Natural killer cell treated with Interleukin-12 subunit alpha and Interleukin-12 subunit beta and Interleukin-15 and Interleukin-18, amount 100 ng/mL, for 72 hours (primary cell): ENCODE measurements at places on chromosomes 2 and 18. TPM values are rescaled to one million over a fixed set of nuclear protein-coding genes. Genes with fewer than 3 reads are reported as not detected.

DNA sequence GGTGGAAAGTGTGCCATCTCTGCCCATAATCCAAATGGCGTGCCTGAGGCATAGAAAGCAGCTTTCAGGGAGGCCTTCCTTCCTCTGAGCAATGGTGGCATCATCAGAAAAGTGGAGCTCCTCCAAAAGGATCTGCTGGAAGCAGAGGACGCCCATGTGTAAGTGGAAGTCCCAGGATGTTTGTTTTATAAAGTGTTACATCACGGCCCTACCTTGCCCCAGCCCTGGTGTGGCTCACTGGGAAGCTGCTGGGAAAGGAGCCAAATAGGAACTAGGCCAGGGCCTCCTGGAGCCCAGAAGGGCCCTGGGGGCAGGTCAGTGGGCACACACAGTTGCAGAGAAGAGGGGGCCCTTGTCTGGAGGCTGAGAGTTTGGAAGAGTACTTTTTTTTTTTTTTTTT, 4.2 kb upstream of the ODC1 start:
- DNase-seq, result peak; percentile 44

- no peak for DNase-seq
Observed at GRCh38 chr2:62587592-62587991, 81.6 kb upstream of the TMEM17 start.

DNA sequence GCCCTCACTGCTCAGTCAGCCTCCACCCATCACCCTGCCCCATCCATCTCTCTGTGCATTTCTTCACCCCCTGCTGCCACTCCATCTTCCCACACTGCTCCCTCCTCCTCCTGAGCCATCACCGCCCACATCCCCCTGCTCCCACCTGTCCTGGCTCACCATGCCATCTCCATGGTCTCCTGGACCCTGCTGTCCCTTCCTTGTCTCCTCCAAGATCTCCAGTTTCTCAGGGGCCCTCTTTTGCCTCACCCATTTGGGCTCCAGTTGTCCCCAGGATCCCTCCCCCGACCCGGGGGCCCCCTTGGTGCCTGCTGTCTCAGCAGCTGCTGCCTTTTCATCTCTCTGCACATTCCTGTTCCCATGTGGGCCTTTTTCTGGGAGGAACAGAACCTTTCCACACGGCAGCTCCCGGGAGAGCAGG, 10.6 kb downstream of the SPEG start:
- DNase-seq, result no peak

DNA sequence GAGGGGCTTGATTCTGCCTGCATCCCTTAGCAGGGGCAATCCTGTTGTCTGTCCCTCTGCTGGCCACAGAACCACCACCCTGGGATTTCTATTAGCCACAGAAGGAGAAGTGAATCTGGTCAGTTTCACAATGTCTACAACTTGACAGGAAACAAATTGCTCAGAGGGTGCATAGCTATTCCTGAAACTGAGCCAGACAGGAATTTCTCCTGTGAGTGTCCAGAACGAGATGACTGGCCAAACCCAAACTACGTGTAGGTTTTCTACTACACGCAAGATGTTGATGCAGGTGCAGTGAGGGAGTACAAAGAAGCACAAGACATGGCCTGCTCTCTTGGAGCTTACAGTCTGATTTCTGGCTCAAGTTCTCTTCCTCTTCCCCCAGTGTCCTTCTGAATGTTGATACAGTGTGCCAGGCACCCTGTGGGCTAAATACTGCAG, 201.9 kb downstream of the CLIP4 start:
- no peak for DNase-seq

DNA sequence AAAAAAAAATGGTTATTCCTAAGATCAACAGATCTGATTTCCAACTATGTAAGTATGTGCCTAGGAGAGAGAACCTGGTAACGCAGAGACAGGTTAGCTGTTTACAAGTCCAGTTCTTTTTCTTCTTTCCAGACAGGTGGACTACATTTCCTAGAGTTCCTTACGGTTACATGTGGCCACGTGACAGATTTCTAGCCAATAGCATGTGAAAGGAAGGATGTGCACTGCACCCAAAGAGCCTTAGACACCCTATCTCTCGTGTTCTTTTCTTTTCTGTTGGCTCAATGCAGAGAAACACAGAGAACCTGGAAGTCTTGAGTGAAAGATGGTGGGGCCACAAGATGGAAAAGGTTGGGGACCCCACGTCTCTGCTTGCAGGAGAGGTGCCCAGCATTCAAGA, 375.9 kb downstream of the TNS1 start:
- no peak for DNase-seq

DNA sequence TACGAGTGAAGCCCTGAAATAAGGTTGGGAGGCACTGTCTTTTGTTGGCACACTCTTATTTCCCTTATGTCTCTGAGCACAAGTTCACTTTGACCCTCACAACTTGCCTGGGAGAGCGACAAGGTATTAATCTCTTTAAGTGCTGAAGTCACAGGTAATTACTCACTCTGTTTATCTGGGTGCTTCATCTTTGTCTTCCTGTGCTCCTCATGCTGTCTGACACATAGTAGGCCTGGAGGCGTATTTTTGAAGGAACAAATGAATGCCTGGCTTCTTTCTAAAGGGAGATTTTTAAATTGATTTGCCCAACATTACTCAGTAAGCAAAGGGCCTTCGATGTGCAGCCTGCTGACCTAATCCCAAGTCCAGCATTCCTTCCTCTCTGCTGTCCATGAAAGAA, 507.1 kb upstream of the TNP1 start:
- DNase-seq, result no peak

DNA sequence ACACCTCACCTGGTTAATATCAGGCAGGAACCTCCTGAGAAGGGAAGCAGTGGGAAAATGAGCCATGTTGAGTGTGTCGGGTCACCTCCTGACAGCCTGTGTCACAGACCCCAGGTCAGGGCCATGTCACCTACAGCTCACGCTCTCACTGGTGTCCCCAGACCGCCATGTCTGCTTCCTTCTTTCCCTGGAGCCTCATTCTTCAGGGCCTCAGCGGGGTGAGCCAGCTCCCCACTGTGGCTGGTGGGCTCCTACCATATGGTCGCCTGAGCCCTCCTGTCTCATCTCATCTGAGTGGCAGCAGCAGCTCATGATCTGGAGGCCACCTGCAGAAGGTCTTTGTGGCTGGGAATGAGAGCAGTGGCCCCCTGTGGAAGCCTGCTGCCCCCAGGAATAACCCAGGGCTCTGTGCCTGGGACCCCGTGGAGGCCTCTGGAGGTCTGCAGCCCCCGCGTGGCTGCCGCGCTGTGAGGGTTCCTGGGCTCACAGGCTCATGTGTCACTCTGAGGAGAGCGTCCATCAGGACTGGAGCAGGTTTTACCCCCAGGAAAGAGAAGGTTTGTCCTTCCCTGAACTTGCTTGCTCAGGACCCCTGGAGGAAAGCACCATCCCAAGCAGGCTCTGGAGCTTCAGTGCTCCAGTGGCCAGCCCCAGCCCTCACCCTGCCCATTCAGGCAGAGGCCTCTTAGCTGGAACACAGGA, 56.4 kb downstream of the FAM168B start:
- no peak for DNase-seq

DNA sequence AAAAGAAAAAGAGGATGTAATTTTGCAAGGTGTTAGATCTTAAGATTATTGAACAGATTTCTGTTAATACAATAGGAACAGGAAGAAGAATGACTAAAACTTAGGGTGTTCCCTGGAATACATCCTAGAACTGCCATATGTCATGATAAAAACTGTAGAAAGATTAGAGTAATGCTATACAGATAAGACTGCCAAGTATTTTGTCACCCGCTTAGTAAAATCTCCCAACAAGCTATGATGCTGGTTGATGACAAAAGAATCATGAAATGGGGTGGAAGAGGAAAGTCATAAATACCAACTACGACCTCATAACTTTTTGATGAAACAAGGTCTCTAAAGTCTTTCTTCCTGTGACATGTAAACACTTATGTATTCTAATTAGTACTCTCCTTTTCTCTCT, 163.6 kb upstream of the COL3A1 start:
- no peak for DNase-seq

DNA sequence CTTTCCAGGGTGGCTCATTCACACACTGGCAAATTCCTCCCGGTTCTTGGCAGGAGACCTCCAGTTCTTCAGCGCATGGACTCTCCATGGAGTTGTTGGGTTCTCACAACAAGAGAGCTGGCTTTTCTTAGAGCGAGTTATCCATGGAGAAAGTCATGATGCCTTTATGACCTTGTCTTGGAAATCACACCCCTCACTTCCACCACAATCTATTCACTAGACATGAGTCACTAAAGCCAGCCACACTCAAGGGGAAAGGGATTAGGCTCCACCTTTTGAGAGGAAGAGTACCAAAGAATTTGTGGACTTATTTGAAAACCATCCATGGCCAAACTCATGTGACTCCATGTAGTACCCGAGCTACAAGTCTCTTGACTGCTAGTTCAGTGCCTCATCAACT, 160.5 kb downstream of the SETBP1 start:
- no peak for DNase-seq

DNA sequence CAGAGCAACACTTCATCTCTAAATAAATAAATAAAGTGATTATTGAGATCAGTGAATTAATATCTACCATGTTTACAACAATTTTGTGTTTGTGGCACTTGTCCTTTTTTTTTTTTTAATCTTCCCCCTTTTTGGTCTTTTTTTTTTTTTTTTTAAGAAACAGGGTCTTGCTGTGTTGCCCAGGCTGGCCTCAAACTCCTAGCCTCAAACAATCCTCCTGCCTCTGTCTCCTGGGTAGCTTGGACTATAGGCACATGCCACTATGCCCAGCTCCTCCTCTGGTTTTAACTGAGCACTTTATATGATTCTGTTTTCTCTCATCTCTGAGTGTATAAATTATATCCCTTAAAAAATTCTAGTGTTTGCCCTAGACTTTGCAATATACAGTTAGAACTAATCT, 30.3 kb downstream of the SLC4A5 start:
- DNase-seq, result no peak

DNA sequence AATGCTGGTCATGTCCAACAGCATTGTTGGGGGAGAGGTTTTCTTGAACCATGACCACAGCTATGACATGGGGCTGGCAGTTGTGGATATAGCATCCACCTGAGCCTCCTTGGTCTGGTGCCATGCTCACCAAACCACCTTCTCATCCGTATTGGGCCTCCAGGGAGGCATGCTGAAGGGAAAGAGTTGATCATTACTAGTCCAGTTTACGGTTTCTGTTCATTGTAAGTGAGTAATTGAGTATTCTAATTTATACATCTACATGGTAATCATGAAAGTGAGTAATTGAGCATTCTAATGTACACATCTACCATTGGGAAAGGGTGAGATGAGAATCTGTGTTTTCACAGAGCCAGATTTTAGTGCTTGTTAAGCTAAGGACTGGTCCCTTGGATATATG, 6.8 kb downstream of the TMEM87B start:
- DNase-seq, result no peak

DNA sequence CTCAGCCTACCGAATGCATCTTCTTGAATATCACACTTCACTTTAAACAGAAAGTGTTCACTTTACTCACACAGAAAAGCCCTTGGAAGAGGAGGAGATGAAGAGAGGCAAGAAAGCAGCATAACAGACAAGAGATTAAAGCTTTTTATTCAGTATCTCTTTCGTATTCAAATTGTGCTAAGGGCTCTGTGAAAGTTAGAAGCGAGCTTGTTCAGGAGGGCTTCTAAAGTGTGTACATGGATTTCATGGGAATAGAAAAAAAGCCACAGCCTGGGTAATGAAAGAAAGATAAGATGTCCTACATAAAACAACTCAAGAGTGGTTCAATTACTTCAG, 531.9 kb downstream of the TMEM182 start:
- no peak for DNase-seq

DNA sequence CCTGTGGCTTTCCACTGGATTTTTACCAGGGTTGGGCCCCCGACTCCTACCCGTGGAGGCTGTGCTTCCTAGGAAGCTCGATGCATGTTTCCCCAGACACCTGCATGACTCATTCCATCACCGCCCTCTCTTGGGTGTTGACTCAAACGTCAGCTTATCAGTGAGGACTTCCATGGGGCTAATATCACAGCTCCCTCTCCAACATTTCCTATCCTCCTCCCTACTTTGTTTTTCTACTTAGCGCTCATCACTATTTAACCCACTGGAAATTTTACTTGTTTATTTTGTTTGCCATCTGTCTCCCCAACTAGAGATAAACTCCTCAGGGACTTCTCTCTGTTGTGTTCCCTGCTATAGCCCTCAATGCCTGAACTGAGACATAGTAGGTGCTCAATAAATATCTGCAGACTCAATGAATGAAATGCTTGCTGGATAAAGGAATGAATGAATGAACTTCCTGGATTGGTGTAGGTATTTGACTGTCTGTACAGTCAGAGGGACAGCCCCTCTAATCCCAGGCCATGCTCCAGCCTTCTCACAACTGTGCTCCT, 89.7 kb upstream of the MSH2 start:
- DNase-seq, result no peak

DNA sequence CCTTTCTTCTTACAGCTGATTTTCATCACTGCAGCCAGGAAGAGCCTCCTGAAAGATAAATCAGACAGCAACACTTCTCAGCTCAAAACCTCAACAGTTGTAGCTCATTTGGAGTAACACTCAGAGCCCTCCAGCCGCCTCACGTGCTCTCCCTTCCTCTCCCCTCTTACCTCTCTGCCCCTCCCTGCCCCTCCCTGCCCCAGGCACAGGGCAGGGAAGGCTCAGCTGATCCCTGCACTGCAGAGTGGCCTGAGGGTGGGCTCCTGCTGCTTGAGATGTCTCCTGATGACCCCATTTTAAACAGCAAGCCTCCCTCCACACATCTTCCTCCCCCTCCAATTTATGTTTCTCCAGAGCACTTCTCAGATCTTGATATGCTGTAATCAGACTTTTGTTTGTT, 54.4 kb downstream of the SH3YL1 start:
- DNase-seq, result no peak

- no peak for DNase-seq
Observed at GRCh38 chr2:110101280-110101844, 14.3 kb downstream of the MALL start.

DNA sequence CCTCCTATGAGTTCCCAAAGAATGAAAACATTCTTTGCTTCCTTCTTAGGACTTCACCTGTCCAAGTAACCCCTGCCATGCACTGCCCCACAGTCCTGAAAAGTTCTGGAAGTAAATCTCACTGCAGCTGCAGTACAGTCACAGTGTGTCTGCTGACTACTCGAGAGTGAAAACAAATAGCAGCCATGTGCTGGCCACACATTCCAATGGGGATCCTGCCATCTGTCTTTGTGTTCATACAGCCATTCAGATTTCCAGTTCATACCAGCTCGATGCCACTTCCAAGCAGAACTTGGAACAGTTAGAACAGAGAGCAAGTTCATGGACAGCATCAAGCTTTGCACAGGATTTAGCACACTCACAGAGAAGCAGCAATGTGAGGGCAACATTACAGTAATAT, 629.9 kb upstream of the ACVR2A start:
- no peak for DNase-seq

Gene CNGA3
- not detected for total RNA-seq

Gene MYO5B
- not detected for total RNA-seq

Gene NYAP2
- not detected for total RNA-seq

Gene SMARCAL1
- total RNA-seq, result 21.1 TPM

Gene CTLA4
- total RNA-seq, result 13.7 TPM

Gene LIMS4
- total RNA-seq, result 0.89 TPM

Gene PRSS56
- total RNA-seq, result not detected

Gene SLC19A3
- total RNA-seq, result not detected

Gene NPPC
- 4.2 TPM for total RNA-seq

Gene PRADC1
- 13.0 TPM for total RNA-seq

Gene OR6B2
- total RNA-seq, result not detected
